ENCODE measurements at places on chromosomes 4 and X. TPM values are rescaled to one million over a fixed set of nuclear protein-coding genes. Genes with fewer than 3 reads are reported as not detected.

Gene ZCCHC18
- polyA plus RNA-seq = 4.1 TPM

Gene RASL11B
- 47.6 TPM for polyA plus RNA-seq

Gene CCKAR
- not detected for polyA plus RNA-seq

Gene SYTL4
- 21.8 TPM for polyA plus RNA-seq

GRCh38 chrX:133670383-133670782, 255.1 kb upstream of the GPC4 start:
- DNase-seq = peak; percentile 9

DNA sequence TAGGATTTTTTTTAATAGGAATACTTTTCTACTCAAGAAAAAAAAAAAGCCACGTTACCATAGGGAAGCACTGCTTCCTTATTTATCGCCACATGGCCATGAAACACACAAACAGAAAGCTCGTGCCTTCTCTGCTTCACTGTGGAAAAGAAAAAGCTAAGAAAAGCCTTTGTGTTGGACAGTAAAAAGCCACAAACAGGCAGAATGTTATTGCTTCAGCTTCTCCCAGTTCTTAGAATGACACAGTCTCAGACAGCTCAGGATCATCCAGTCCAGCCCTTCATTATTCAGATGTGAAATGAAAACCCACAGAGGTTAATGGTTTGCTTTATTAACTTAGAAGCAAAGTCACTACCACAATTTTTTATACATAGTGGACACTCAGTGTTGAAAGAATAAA, 181.6 kb upstream of the NOCT start:
- no peak for DNase-seq

DNA sequence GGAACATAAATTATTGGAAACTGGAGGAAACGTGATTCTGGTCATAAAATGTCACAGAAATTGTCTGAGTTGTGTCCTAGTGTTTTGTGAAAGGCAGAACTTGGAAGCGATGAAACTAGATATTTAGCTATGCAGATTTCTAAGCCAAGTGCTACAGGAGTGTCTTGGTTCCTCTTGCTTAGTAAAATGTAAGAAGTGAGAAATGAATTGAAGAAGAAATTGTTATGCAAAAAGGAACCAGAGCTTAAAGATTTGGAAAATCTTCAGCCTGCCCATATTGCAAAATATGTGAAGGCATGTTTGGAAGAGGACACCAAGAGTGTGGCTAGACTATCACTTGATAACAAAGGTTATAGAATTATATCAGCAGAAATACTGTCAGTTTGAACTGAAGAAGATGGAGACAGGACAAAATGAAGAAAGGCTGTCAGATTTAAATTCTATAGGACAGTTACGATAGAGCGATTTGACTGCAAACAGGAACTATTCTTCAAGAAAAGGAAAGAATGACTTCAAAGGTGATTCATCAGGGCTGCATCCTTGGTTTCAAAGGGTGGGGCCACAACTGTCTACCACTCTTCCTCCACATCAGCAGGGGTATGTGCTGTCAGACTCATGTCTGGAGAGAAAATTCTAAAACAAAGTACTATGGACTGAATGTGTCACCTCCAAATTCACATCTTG, 9.4 kb upstream of the CDS1 start:
- DNase-seq = no peak

DNA sequence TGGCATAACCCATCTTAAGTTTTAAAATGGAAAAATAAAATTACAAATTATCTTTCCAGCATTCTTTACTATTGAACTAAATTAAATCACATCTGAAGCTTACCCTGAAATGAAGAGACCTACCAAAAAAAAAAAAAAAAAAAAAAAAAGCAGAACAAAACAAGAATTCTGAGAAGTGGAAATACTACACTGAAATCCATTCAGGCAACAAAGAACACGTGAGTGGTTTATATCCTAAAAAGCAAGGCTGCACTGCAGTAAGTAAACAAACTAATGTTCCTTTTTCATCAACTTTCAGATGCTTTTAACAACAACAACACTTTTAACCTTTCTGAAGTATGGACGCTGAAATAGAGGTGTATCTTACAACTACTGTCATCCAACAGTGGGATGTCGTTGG, 7.5 kb downstream of the FRYL start:
- DNase-seq = no peak

- no peak for DNase-seq
These were observed 159.7 kb downstream of the ARHGAP10 start for GRCh38 chr4:147891476-147892115.

GRCh38 chr4:20253735-20254409, 2.2 kb downstream of the SLIT2 start:
- DNase-seq = no peak

DNA sequence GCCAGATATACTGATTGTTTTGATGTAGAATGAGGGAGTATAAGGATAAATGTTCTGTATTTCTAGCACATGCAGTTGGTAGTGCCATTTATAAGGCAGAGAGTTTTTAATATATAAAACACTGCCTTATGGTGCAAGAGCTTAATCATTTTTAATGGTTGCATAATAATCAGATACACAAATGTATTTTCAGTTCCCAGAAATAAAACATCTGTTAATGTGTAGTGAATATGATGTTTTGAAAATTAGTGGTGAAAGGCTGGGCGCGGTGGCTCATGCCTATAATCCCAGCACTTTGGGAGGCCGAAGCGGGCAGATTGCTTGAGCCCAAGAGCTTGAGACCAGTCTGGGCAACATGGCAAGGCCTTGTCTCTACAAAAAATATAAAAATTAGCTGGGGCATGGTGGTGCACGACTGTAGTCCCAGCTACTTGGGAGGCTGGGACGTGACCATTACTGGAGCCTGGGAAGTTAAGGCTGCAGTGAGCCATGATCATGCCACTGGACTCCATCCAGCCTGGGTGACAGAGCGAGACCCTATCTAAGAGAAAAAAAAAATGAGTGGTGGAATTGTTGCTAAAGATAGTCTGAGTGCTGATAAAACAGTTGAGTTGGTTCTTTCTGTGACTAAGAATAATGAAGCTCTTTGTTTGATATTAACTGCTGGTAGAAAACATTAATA, 29.3 kb downstream of the CLCN3 start:
- DNase-seq = no peak

GRCh38 chr4:147160908-147161513, 215.3 kb upstream of the TTC29 start:
- no peak for DNase-seq

- no peak for DNase-seq
These were observed 23.9 kb upstream of the APLN start for GRCh38 chrX:129678614-129679195.
